Cardiac muscle cell (in vitro differentiated cells and primary cell): ENCODE measurements at places on chromosomes 4 and X. TPM values are rescaled to one million over a fixed set of nuclear protein-coding genes. Genes with fewer than 3 reads are reported as not detected.
A peak's percentile ranks its signal among the peaks of the same experiment; 100 is the strongest.

Gene TFDP3
- polyA plus RNA-seq, result not detected in 2 replicates

Gene ATP6AP2
- 135 and 164 TPM in 2 replicates for polyA plus RNA-seq

Gene GRIA2
- not detected in 2 replicates for polyA plus RNA-seq

Gene UTP14A
- 4.7 and 7.8 TPM in 2 replicates for polyA plus RNA-seq

Gene RAI2
- polyA plus RNA-seq, result 3.4 and 4.3 TPM in 2 replicates

Gene UGT2B10
- polyA plus RNA-seq, result not detected in 2 replicates

Gene PCDH18
- 2.2 and 2.5 TPM in 2 replicates for polyA plus RNA-seq

Gene ZAR1
- not detected in 2 replicates for polyA plus RNA-seq

Gene DCX
- polyA plus RNA-seq, result 0.34 and 0.55 TPM in 2 replicates

Gene ANOS1
- 10.4 and 17.6 TPM in 2 replicates for polyA plus RNA-seq

DNA sequence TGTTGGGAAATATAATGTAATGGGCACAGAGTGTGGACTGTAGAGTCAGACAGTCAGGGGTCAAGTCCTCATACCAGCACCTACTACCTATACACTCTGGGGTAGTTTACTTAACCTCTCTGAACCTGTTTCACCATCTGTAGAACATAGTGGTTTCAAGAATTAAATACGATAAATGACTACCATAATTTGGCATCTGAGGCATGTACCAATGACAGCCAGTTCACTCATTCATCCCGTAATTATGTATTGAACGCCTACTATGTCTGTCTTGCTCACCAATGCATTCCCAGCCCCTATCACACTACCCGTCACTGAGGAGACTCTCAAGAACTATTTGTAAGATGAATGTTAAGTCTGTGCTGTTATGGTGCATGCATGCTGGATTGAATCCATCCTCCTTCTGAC is 2.0 kb upstream of the FGB start:
- DNase-seq, result no peak

- no peak for DNase-seq
These were observed 90.1 kb downstream of the PALLD start for GRCh38 chr4:168586926-168587325.

DNA sequence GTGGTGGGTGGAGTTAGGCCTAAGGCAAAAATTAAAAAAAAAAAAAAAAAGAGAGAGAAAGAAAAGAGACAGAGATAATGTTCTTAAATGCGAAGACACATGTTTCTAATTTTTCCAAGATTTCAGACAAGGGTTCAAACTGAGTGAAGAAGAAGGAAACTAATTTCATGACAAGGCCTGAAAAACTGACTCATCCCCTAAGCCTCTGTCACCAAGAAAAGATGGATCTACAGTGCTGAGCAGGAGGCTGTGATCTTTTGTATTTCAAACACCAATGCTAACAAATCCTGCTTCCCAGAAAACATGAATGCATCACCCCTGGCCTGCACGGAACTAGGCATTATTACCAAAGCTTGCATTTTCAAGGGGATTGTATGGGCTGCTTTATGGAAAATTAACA is 75.3 kb downstream of the PPARGC1A start:
- no peak for DNase-seq

- no peak for DNase-seq
These were observed 223.0 kb downstream of the SOWAHB start for GRCh38 chr4:76674983-76675382.

GRCh38 chr4:3256230-3257102 is 7.5 kb downstream of the MSANTD1 start:
- no peak for DNase-seq

DNA sequence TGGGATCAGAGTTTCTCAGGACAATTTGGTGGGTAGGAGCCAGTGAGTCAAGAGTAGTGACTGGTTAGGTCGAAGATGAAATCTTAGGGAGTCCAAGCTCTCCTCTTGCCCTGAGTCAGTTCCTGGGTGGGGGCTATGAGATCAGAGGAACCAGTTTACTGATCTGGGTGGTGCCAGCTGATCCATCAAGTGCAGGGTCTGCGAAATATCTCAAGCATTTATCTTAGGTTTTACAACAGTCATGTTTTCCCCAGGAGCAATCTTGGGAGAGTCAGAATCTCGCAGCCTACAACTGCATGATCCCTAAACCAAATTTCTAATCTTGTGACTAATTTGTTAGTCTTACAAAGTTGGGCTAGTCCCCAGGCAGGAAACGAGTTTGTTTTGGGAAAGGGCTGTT is 1833.2 kb upstream of the PCDH7 start:
- no peak for DNase-seq

DNA sequence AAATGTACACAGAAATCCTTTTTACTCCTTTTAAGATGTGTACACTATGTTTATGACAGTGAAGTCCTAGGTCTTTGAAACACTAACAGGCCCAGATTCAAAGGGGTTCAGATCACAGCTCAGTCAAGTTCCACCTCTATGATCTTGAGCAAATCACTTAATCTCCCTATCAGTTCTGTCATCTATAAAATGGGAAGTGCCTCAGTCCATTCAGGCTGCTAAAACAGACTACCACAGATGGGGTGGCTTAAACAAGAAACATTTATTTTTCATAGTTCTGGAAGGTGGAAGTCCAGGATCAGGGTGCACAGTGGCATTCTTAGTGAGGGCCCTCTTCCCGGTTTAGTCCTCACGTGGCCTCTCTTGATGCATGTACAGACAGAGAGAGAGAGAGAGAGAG is 117.1 kb downstream of the CORIN start:
- DNase-seq, result no peak

DNA sequence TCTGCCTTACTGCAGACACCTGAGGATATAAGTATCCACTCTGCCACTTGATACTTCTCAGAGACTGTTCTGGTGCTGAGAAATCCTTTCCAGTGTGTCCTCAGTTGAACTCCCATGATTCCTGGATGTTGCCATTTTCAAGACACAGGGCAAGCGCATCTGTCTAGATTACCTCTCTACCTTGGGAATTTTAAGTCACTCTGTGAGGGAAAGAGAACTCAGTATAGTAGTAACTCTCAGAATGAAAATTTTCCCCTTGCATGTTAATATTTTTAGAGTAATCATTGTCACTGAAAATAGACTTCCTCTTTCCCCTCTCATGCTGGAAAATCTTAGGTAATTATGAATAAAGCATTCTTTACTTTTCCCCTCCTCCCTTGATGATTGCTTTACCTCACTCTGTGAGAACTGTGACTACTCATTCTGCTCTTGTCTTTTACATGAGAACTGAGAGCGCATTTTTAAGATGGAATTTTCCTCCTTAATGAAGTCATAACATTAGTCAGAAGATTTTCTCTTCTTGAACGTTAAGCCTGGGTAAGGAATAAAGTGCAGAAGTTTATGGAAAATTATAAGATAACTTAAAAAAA is 45.0 kb downstream of the TET2 start:
- DNase-seq, result no peak

DNA sequence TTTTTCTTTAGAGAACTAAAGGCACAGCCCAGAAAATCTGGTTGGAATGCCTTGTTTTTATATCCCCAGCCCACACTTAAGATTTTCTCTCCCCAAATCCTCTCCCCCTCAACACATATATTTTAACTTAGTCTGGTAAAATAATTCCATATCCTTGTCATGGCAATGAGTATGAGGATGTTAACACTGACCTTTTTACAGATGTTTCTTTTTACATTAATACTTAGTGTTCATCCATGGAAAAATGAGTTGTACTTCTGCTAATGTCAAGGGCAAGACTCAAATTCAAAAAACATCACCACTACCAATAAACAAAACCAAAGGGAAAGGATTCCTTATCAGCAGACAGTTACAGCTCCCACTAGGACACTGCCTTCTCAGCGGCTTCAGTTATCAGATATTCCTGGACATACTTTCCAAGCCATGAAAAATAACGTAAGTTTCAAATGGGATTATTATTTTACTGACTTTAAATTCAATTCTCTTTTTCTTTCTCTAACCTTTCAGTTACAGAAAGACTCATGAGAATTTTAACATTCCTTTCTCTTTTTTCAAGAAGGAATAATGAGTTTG is 83.3 kb downstream of the RASL11B start:
- no peak for DNase-seq

DNA sequence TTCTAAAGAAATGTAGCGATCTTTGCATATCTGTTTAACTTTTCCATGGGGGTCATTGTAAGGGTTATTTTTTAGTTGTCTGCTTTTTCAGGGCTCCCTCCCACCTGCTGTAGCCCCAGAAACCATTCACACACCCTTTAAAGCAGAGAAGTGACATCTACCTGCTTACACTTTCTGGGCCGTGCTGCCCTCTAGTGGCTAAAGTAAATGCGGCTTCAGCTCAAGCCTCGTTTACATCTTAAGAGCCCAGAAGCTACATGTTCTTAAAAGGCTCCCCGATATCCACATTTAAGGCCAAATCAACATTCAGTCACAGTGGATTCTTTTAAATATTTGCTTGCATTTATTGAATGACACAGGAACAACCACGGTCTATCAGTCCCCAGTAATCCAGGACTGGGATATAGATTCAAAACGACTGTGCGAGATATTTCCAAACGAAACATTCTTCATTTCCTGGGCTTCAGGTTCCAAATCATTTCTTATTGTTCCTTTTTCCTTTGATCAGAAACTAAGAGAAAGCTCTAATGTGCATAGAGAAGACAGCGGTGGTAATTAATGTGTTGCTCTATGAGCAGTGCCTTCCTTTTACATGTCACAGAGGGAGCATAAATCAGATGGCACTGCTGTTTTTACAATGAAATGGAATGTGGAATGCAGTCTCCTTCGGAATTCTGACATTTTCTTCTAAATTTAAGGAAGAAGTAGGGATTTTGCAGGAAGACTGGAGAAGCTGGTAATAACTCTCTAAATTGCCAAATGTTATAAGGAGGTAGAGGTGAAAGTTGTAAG is 119.9 kb downstream of the RASGEF1B start:
- DNase-seq, result peak; percentile 80

- DNase-seq, result no peak
These were observed 32.0 kb downstream of the DYNLT3 start for GRCh38 chrX:37815366-37815765.

DNA sequence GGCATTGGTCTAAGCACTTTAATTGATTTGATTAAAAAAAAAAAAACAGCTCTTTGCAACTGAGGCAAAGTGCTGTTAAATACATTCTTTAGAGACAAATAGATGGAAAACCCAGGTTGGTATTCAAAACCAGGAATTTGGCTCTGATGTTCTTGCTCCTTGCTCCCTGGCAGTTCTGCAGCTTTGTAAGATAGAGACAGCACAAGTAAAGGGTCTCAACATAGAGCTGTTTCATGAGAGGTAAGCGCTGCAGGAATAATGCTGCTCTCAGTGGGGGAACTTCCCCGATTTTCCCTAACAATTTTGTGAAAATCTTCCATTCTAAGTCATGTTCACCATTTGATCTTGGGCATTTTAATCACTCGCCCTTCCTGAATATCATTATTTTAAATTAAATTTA is 479.5 kb upstream of the HS3ST1 start:
- DNase-seq, result no peak

- DNase-seq, result no peak
These were observed 2.9 kb upstream of the OTUD5 start for GRCh38 chrX:48960291-48960690.

- no peak for DNase-seq
These were observed 15.3 kb upstream of the PUDP start for GRCh38 chrX:7163146-7163677.

DNA sequence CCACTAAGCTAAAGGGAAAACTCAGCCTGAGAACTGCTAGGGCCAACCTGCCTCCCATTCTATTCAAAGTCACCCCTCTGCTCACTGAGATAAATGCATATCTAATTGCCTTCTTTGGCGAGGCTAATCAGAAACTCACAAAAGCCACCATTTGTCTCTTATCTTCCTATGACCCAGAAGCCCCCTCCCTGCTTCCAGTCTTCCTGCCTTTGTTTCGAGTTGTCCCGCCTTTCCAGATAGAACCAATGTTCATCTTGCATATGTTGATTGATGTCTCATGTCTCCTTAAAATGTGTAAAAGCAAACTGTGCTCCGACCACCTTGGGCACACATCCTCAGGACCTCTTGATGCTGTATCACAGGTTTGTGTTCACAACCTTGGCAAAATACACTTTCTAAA is 459.8 kb downstream of the FSTL5 start:
- no peak for DNase-seq

- no peak for DNase-seq
These were observed 101.5 kb downstream of the MXRA5 start for GRCh38 chrX:3244955-3245354.
